ENCODE measurements at places on chromosomes 12 and 14.

- DNase-seq = no peak
These were observed 31.6 kb downstream of the WBP11 start for GRCh38 chr12:14771651-14772137.

DNA sequence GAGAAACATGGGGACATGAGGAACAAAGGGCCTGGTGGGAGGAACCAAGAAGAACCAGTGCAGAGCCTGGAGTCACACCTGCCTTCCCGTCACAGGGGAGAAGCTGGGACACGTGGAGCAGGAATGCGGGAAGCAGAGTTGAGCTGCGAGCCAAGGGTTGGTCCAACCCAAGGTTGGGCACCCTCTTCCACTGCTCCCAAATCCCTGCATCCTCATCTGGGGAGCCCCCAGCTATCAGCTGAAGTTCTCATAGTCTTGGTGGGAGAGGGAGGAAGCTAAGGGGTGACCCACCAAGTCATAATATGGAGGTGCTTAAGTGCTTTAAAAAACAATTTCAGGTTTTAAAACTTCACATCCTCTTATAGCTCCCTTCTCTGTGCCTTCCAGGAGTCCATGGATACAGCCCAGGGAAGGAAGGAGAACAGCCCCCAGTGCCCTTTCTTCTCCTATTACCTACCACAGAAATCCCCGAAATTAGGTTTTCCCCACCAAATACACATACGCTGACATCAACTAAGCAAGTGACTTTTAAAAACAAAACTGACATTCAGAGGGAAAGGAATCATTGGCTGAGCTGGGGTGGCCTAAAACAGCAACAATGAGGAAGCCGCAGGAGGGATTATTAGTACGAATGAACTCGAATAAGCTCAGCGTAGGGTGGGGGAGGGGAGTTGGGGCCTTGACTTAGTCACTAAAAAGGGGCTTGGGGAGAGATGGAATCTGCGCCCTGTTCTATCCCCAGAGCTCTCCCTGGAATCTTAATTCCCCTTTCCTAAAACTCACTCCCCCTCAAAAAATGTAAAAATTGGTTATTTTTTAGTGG, 4.5 kb downstream of the MYL6 start:
- DNase-seq = no peak

- DNase-seq = no peak
These were observed 39.2 kb downstream of the COX16 start for GRCh38 chr14:70320294-70320693.

DNA sequence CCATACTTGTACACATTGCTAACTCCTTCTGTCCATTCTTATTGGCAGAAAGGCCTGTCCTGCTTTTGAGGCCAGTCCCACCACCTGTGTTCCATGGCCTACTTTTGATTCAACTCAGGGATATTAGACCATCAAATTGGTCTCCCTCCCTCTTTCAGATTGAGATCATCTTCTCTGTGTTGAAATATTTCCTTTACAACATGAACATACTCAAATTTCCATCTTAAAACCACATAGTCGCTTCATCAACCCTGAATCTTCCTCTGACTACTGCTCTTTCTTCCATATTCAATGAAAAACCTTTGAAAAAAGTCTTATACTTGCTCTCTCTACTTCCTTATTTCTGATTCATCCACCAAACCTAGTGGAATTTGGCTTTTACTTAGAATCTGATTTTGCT, 34.9 kb downstream of the TRMT5 start:
- no peak for DNase-seq

DNA sequence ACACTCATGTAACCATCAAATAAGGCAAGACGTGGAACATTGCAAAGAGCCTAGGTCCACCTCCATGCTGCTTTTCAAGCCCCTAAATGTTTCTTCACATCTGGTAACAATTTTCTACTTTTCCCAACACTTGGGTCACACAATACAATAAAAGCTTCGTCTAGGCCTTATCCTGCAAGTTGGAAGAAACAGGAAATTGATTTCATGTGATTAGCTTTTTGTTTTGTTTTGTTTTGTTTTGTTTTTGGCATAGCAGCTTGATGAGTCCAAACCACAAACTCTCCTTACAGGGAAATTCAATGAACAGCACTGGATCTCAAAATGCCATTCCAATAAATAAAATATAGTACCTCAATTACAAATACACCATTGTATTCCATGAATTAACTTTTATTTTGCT, 19.3 kb downstream of the TAS2R50 start:
- DNase-seq = no peak

DNA sequence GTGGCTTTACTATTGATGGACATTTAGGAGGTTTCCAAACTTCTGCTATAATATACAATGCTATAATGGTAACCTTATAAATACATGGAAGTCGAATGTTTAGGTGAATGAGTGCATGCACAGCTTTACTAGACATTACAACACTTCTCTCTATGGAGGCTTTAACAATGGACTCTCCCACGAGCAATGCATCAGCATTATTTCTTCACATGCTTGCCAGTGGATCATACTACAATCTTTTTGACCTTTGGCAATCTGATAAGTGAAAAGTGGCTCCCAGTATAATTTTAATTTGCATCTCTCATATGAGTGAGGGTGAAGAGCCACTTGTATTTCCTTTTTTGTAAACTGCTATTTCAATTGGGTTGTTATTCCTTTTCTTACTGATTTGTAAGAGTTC, 18.2 kb downstream of the RDH12 start:
- no peak for DNase-seq

DNA sequence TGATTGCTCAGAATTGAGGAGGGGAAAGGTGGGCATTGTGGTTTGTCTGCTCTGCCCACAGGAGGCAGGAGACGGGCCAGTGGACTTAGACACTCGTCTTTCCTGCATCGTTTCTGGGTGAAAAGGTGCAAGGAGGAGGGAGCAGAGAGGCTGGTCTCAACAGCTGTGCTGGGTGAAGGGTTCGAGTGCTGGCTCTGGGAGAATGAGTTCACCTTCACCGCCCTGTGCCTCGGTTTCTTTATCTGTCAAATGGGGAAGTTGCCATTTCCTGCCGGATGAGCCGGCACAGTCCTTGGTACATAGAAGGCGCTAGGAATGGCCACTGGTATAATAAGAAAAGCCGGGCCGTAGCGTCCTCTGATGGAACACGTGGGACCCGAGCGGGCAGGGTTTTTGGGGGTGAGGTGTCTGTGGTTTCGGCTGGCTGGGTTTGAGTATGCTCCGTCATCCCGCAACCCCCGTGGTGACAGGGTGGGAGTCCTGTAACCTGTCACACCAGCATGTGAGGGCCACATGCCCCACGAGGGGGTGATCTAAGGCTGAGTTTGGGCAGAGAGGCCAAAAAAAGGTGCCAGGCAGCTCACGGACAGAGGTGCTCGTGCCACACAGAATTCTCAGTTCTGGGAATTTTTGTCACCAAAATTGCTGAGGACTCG, 7.3 kb downstream of the BCL7A start:
- DNase-seq = no peak

DNA sequence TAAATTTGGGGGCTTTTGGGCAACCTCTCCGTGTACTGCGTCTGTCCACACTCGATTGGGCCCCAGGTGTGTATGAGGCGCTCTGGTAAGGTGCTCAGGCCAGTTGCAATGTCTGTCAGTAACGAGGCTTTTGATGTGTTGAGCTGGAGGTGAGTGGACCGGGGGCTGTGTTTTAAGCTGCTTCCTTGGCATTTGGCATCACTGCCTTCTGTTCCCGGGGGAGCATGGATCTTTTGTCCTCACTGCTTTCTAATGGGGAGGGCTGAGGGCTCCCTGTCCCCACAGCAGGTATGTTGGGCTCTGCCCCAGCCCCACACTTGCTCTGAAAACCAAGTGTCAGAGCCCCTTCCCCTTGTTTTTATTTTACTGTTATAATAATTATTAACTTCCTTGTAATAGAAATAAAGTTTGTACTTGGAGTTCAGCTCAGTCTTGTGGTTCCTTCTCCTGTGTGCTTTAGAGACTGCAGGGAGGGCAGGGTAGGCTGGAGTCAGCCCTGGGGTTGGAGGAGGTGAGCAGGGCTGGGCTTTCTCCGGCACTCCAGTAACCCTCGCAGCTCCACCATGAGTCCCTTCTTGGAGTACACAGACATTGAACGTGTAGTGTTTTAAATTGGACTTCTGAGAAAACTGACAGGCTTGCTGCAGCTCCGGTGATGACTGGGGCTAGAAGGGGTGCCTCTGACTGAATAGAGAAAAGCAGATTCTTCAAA, 28.0 kb downstream of the TRAFD1 start:
- no peak for DNase-seq

DNA sequence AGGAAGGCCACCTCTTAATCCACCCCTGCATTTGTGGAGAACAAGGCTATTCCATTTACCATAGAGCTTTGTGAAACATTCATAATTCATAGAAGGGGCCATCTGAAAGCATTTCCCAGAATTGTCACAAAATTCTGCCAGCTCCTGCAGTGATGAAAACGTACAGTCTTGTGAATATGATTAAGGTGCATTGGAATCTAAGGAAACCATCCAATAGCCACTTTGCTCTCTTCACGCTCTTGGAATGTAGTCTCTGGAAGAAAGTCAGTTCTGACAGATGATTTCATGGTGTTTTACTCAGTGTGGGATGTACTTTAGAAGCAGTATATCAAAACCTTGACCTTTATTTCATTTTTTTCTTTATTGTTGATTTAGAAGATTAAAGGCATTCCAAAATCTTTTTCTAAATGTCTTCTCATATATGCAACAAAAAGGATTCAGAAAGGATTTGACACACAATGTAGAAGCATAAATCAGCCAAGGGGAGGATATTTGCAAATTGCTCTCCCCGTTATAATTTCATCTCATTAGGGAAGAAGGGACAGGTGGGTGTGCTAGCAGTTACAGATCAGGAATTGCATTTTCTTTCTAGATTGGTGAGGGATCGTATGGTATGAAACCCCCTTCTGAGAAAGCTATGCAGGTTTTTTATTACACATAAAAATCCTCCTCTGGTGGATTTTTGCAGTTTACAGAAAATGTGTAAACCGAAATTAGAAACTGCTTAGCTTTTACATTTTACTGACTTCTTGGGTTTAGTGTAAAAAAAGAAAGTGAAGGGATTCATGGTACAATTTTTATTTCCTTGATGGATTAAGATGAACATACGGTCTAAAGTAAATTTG, 390.2 kb downstream of the LRIG3 start:
- DNase-seq = no peak

DNA sequence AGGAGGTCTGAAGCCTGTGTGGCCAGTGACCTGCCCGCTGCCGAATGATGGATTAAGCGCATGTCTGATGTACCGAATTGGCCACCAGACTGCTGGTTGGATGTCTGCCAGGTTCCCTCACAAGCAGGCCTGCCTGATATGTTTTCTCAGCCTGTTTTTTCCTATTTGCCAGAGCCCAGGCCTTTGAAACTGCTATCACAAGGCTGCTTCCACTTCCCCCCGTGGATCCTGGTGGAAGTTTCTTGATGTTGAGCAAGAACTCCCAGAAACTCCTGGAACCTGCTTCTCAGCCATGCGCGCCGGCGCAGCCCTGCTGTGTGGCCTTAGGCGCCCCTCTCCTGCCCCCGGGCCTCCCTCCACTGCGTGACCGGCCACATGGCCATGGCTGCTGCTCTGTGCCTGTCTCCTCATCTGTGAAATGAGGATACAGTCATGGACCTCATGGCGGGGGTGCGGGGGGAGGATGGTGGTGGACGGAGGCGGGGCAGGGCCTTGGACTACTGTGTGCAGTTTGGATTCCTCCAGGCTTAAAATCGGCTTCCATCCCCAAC, 56.6 kb downstream of the CALM1 start:
- DNase-seq = no peak

GRCh38 chr12:78531831-78532458, 332.6 kb upstream of the SYT1 start:
- DNase-seq = no peak

GRCh38 chr14:94213741-94214140, 39.6 kb downstream of the PPP4R4 start:
- no peak for DNase-seq

DNA sequence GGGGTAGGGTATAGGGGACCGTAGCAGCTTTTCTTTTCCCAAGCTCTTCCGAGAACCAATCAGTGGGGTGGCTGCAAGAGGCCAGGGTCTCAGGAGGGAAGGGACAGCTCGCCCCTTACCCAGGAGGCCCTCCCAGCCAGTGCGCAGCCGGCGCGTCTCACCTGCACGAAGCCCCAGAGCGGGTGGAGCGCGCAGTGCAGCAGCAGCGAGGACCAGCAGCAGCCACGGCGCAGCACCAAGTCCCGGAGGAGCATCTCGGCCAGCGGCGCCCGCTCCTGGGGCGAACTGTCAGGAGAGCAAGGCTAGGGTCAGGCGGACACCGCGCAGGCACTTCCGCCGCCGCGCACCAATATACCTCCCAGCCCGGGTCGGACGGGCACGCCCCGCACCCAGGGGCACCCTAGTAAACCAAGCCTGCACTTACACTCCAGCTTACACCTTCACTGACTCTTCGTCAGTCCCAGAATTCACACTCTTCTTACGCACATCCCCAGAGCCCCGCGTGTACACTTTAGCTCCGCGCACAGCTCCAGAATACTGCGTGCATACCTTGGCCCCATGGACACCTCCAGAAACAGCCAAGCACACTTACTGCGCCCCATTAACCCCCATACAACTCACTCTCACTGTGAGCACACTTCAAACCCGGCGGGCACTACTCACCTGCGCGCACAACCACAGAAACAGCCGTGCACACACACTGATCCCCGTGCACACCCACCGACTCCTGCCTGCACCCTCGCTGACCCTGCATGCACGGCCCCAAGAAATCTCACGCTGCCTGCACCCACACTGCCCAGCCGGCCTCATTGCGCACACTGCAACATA, 606 bp downstream of the PRIMA1 start:
- DNase-seq = no peak

Data from posterior vena cava (tissue), 2 donors.